ENCODE measurements at places on chromosomes 11 and 22.

DNA sequence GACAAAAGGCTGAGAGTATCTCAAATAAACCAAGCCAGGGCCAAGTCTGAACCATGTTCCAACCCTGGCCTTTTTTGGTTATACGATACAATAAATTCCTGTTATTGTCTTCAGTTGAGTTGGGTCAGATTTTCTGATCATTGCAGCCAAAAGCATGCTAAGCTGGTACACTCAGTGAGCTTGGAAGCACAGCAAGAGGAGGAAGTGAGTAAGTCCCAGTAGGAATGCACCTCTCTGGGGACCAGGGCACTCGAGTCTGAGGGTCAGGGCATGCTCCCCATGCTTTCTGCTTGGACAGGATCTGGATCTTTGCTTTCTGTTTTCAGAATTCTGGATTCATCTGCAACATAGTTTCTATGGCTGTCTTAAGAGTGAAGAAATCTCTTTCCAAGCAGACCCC is 73.1 kb downstream of the TMPRSS5 start:
- DNase-seq: no peak

DNA sequence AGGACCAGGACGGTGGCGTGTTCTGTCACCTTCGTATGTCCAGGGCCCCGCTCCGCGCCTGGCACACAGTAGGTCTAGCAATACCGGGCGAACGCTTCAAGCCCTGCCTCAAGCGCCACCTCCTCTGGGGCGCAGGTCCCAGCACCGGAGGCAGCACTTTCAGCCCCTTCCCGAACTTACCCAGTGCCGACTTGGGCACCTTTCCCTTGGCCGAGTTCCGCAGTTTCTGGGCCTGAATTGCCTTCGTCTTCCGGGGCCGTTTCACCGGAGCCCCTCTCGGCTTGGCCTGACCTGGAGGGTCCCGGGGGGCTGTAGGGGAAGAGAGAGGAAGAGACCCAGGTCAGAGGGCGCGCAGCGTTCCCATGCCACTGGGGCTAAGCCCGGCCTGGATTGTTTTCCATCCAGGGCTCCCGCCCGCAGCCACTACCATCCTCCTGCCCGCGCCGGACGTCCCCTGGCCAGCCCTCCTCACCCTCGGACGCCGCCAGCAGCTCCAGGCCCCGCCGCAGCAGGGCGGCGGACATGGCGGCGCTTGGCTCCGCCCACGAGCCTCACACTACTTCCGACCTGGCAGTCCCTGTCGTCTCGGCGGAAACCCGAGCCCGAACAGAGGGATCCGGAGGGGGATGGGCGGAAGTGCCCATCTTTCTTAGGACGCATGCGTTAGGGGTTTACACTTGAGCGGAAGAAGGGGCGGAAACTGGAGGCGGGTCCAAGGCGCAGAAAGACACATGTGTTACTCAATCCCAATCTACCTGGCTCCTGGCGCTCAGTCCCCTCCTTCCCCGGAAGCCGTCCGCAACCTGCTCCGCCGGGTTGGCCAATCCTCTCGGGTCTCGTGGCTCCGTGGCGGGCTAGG is at the start of gene RPS19BP1:
Gene RPS19BP1, minus strand, starts transcription at position 534 of the 859 bp plus-strand sequence. Its CDS starts 10 bp downstream, at position 524.
- peak; percentile 98 for DNase-seq

- DNase-seq: no peak
Observed at GRCh38 chr11:116842909-116843308, 5.5 kb upstream of the APOA1 start.

GRCh38 chr11:111976119-111976766 is 39.1 kb downstream of the DIXDC1 start:
- no peak for DNase-seq

DNA sequence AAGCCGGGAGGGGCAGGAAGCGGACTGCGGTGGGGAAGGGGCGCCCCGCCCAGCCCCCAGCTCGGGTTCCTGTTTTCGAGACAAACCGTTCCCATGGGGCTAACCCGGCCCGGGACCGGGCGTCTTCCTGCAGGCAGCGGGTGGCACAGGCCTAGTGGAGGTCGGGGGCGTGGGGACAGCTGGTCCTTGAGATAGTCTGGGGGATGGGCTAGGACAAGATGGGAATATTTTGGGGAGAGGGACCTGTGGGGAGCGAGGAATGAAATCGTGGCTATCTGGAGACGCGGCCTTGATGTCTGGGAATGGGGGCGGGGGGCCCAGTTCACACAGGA is 1.2 kb upstream of the RASGRP2 start:
- DNase-seq: peak; percentile 72

DNA sequence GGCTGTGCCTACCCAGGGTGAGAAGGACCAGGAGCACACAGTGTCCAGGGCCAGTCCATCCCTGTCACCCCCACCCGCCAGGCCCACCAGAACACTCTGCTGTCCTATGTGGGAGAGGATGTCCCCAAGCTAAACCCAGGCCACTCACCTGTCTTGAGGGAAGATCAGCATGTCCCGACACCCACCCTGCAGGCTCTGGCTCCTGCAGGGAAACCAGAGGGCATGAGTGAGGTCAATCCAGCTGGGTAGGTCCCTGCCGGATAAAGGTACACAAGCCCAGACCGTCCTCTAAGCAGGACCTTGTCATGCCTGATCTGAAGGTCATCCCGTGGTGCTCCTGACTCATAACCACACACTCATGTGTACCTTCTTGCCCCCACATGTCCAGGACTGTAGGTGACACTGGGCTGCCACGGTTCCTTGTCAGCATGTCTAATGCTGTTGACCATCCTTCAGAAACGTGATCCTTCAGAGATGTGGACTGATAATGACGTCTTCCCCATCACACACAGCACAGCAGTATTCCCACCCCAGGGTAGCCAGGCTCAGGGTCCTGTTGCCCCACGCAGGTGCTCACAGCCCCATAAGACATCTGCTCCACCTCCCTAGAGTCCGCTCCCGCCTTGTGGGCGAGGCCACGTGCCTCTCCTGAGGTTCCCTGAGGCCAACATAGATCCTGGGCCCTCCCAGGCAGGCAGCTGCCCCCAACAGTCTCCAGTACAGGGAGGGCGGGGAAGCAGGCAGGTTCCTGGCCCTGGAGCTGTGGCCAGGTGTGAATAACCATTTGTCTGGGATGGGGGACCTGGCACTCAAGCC is 6.1 kb downstream of the ARVCF start:
- no peak for DNase-seq

- DNase-seq: no peak
Observed at GRCh38 chr11:67026941-67027340, 4.0 kb downstream of the SYT12 start.

- no peak for DNase-seq
Observed at GRCh38 chr11:61930933-61931332, 13.6 kb upstream of the RAB3IL1 start.

DNA sequence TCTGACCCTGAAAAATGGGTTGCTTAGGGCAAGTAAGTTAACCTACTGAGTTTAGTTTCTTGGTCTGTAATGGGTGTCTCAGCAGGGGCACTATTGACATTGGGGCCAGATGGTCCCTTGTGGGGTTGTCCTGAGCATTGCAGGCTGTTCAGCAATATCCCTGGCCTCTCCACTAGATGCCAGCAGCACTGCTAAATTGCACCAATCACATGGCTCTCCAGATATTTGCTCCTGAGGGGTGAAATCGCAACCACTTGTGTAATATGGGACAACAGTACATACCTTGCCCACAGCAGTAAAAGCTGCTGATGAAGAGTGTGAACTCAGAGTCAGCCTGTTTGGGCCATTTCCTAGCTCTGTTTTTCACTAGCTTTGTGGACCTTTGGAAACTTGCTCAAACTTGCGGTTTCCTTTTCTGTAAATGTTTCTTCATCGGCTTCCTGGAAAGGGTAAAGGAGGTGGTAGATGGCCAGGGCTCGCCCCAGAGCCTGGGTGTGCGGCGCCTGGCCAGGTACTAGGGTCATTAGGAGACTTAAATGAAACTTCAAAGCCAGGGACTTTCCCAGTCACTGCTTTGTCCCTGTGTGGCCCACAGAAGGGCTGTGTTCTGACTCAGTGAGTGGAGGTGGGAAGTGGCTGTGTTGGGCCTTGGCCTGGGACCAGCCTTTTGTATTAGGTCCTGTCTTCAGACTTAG is 13.0 kb downstream of the NCF4 start:
- peak; percentile 76 for DNase-seq

GRCh38 chr22:20237480-20238440 is 30.4 kb downstream of the RTN4R start:
- no peak for DNase-seq

DNA sequence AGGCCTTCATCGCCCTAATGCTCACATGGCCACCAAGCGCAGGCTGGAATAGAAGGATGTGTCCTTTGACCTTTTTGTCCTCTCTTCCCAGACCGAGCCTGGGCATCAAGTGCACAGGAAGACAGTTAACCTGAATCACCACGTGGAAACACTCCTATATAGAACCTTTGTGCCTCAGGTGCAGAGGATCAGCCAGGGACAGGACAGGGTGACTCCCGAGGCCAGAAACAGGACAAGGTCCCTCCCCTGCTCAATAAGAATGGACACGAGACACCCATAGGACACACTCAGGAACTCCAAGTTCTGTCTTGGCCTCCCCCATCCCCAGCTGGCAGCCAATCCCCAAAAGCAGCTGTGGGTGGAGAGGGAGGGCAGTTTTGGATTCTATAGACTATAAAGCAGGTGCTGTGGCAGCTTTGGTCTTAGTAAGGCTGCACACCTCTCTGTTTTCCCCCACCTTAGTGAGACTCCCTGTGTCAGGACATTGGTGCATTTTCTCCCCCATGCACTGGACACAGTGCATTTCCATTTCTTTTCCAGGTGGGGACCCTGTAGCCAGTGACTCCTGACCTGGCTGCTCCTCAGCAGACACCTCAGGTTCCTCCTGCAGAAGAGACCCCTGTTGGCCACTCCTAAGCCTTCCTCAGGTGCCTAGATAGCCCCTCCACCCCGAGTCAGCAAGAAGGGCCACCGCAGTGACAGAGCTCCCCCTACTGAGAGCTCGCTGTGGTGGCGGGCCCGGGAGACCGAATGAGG is 43.6 kb upstream of the POU2AF1 start:
- DNase-seq: peak; percentile 19

DNA sequence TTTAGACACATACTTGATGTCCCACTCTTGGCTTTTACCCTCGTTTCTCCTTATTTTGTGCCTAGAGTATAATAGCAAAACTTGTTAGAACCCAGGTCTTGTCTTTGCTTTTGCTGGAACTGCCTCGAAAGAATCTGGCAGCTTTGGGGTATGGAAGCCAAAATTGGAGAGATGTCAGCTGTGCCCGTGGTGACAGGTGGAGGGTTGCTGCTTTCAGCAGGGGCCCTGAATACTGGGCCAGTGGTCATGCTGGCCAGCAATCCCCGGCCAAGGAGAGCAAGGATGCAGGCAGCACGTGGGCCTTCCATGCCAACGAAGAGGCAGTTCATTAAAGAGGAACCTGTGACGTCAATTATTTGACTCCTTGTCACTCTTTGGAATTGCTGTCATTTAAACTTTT is 181.1 kb downstream of the HIPK3 start:
- DNase-seq: no peak
